ENCODE measurements at places on chromosomes 11 and 22.

DNA sequence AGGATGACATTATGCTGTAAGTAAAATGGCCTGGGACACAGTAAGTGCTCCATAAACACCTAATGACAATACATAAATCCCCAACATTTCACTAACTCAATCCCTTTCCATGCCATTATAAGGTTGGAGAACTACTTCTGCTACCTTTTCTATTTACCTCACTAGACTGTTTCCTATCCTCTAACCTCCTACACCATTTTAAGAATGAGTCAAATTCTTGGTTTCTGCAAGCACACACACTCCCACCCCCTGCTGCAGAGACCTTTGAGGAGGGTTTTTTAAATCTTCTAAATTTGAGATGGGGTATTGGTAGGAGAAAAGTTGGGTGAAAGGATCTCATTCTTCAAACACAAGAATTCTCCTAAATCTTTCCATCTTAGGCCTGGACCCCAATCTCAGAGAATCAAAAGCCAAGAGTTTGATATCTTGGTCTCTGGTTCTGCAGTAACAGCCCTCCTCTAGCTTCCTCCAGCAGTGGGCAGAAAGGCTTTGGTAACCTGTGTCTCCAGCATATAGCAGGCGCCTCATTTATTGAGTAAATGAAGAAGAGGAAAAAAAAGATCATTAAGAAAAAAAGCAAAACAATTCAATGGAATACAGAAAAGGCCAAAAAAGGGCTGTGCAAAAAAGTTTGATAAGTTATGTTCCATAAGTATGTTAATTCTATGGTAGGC lies 42.3 kb downstream of the SYTL2 start:
- no peak for DNase-seq

GRCh38 chr22:36362932-36363331 lies 24.8 kb downstream of the MYH9 start:
- DNase-seq, result no peak

DNA sequence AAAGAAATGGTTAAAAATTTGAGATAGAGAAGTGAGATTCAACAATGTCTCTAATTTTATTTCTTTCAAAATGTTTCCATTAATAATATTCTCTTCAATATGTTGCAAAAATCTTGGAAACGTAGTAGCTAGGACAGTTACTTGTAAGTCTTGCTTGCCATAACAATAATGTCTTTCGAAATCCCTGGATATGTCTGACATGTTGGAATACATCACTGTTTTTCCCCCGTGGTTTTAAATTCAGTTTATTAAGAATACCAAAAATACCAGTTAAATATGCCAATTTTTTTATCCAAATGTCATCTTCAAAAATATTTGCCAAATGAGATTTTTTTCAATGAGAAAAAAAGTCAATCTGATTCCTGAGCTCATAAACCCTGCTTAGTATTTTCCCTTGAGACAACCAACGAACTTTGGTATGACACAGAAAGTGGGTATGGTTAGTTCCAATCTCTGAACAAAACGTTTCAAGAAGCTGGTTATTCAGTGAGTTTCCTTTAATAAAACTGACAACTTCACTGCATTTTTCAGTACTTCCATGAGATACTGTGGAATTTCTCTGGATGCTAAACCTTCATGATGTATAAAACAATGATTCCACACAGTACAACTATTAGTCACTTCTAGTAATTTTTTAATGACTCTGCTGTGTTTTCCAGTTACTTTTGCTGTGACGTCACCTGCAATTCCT lies 36.7 kb upstream of the AMPD3 start:
- no peak for DNase-seq

- no peak for DNase-seq
These were observed 7.4 kb downstream of the MMP7 start for GRCh38 chr11:102523189-102523570.

- DNase-seq, result no peak
These were observed 52.0 kb upstream of the SHISAL1 start for GRCh38 chr22:44364751-44365130.

DNA sequence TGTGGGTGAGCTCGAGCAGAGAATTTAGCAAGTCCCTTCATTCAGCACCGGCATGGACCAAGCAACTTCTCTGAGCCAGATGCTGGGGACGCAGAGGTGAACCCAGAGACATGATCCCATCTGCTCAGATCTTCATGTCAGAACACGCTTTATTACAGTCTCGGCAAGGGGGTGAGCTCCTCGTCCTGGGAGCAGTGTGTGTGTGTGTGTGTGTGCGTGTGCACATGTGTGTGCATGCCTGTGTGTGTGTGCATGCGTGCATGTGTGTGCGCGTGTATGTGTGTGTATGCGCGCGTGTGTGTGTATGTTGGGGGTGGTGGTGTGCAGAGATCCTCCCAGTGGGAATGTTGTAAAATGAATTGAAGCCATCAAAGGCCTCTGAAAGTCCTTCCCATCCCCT lies 9.8 kb downstream of the MIAT start:
- no peak for DNase-seq

- no peak for DNase-seq
These were observed 14.1 kb downstream of the TMPRSS13 start for GRCh38 chr11:117914991-117915618.

DNA sequence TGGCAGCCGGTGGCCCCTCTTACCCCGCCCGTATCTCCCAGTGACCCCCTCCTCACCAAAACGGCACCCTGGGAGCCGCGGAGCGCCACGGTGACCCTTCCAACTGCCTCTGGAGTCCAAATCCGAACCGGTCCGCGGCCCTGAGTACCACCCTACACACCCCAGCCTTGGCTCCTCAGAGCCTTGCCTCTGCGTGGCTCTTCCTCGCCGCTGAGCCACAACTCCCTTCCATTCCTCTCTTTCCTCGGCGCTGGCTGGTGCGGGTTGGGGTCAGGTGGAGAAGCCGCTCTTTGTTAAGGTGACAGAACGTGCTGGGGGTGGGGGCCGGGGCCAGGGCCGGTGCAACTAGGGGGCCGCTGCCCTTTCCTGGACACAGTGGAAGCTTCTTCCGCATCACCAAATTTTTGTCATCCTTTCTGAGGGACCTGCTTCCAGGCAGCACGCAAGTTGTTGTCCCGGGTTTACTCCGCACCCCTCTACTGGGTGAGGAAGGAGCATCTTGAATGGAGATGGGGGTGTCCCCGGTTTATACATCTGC lies 6.5 kb downstream of the ALX4 start:
- DNase-seq, result no peak

- no peak for DNase-seq
These were observed 93.9 kb downstream of the MED15 start for GRCh38 chr22:20601308-20601707.

DNA sequence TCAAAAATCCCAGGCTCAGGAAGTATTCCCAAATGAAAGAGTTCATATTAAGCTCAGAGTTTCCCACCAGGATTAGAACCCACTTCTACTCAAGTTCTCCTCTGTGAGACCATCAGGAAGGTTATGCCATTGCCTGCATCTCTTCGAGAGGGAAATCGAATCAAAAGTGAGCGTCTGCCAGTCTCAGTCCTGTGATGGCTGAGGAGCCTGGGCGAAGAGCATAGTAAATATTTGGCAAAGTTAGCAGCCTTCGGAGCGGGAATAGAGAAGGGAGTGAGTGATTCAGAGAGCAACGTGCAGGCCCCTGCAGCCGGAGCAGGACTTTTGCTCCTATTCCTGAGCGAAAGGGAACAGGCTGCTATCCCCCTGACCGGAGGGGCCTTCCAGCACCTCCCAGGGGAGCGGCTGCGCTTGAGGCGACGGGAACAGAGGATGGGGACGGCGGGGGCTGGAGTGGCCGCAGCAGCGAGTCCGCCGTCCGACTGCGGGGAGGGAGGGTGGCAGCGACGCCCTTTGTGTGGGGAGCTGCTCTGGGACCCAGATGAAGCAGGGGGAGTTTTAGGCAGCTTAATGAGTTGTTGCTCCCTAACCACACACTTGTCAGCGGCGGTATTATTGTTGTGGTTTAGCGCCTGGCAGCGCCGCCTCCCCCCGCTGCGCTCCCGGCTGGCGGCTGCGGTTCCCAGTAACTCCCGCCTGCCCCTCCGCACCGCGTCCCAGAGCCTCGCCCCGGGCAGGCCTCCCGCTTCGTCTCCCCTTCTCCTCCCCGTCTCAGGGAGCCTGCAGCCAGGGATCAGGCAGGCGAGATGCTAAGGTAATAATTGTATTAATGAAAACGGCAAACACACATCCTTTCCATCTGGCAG lies 21.7 kb upstream of the NRGN start:
- DNase-seq, result no peak

GRCh38 chr22:32803020-32803737 lies 1.7 kb downstream of the TIMP3 start:
- DNase-seq, result no peak

- no peak for DNase-seq
These were observed 5.0 kb downstream of the TBC1D22A start for GRCh38 chr22:46767249-46767985.

DNA sequence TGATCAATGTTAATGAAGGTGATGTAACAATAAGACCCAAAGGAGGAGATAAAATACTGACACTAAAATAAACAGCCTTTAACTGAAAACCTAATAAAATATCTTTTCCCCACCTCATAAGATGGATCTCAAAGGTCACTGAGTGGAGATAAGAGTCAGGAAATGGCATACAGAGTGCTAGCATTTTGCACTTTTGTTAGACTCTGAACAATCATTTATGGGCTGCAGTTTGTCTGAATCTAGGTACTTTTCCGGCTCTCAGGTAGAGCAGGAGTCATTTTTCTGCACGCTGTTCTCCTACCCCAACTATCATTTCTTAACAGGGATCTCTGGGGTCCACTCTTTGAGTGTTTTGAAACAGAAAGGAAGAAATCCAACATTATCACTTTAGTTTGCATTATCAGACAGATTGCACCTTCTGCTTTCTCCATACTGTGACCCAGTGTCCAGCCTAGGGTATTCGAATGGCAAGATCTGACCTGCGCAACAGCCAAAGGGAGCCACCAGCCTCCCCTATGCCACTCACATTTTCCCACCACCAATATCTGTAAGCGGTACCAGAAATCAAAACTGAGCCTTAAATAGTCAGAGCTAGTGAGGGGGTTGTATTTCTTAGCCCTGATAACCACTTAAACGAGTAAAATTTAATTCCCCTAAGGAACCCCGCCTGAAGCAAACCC lies 863 bp downstream of the SIAE start:
- no peak for DNase-seq

- no peak for DNase-seq
These were observed 1.9 kb downstream of the MS4A1 start for GRCh38 chr11:60457576-60457975.

GRCh38 chr11:121931748-121932352 lies 184.2 kb downstream of the BLID start:
- DNase-seq, result no peak

DNA sequence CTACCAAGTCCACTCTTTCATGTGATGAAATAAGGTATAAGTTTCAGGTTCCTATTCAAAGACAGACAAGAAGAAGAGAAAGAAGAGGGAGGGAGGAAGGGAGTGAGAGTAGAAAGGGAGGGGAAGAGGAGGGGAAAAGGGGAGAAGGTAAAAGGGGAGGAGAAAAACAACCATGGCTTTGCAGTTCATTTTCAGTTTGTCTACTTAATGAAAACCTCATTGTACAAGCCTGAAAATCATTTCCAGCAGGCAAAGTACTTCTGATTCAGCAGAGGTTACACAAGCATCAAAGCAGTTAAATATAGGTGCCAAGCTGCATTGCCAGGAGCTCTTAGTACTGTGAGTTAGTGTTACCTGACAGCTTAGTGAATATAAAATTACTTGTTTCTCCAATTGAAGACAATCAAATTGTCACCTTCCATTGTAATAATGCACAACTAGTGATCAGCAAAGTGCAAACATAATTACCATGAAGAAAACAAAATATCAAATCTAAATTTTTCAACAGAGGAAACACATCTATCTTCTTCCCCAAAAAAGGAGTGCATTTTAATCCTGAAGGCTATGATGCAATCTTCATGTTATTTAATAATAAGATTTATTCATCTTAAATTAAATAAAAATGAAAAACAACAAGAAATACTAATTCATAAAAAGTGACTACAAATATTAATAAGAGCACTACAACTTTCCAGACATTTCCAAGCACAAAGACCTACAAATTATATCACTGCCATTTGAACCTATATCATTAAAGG lies 8.2 kb downstream of the SOX6 start:
- DNase-seq, result no peak

DNA sequence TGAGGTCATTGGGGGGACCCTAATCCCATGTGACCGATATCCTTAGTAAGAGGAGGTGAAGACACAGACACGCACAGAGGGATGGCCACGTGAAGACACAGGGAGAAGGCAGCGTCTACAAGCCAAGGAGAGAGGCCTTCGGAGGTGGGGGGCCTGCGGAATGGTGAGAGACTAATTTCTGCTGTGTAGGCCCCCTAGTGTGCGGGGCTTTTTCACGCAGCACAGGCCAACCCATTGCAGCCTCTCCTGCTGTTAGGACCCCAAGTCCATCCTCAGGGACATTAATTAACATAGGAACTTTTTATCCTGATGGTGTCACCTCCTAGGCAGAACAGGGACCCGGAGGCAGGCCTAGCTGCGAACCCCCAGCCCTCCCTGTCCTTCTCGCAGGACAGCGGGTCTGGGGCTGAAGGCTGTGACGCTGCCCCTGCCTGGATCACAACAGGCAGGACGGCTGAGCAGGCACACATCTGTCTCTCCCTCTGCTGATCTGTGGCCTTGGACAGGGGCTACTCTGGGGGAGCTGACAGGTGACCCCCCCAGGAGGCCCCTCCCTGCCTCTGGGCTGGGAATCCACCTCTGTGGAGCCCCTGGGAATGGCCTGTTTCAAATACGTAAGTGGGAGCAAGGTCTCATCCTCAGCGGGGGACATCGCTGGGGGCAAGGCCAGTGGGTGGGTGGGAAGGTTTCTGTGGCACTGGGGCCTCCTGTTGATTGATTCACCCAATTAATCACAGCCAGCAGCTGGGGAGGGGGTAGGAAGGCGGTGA lies 7.9 kb downstream of the ASCL2 start:
- DNase-seq, result no peak

DNA sequence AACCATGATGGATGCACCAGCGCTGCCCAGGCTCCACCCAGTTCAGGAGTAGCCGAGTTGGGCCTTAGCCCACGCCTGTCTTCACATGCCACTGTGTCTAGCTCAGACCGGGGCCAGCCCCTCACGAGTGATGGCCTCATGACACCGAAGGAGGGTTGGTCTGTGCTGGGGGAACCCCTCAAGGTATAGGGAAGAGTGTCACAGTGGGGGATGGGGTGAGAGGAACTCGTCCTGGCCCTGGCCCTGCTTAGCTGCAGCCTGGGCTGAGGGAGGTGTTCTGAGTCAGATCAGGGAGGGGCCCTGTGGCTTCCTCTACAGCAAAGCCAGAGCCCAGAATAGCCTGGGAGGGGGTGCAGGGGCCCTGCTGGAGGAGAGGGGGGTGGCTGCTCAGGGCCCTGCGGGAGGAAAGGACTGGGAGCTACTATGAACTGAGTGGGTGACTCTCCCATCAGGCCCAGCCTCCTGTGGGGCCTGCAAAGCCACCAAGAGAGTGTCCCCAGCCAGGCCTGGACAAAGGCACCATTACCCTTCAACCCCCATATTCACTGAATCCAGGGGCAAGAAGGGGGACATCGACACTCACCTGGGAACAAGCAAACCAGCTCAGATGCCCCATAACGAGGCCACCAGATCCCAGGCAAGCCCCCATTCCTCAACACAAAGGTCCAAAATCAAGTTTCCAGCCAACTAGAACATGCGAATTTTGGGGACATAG lies 41.2 kb downstream of the IGLL5 start:
- DNase-seq, result no peak

- no peak for DNase-seq
These were observed 12.1 kb upstream of the FCHSD2 start for GRCh38 chr11:73154178-73154577.

GRCh38 chr11:61129639-61130523 lies 27.6 kb downstream of the CD5 start:
- DNase-seq, result peak; percentile 86

GRCh38 chr11:80417681-80418080 lies 976.9 kb upstream of the TENM4 start:
- DNase-seq, result no peak

GRCh38 chr22:31647066-31647465 lies 14.9 kb downstream of the PISD start:
- no peak for DNase-seq

All from LNCaP clone FGC (cell line).